ENCODE measurements at places on chromosomes 12 and 14.

- DNase-seq: no peak
Measured at GRCh38 chr12:46158501-46158900, 110.3 kb downstream of the SLC38A1 start.

DNA sequence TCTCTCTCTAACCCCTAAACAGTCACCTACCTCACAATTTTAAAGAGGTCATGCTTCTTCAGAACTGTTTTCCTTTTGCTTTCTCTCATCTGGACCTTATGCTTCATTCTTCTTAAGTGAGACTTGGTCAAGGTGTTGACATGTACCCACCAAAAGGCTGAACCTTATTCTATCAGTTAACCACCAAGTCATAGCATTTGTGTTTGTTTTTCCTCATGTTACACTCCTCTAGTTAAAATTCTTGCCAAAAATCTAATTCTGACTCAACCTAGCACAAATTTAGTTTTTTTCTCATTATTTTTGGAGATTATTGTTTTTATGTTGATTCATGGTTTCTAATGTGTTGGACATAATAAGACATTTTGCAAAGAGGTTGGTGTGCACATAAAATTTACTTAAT, 578.6 kb downstream of the SLC16A7 start:
- DNase-seq: no peak

- DNase-seq: no peak
Measured at GRCh38 chr14:93305725-93306418, 27.0 kb downstream of the BTBD7 start.

- no peak for DNase-seq
Measured at GRCh38 chr14:92847278-92847677, 53.2 kb downstream of the GOLGA5 start.

GRCh38 chr14:84804468-84804867, 725.5 kb upstream of the FLRT2 start:
- no peak for DNase-seq

- no peak for DNase-seq
Measured at GRCh38 chr12:7269273-7269672, 34.6 kb upstream of the ACSM4 start.

DNA sequence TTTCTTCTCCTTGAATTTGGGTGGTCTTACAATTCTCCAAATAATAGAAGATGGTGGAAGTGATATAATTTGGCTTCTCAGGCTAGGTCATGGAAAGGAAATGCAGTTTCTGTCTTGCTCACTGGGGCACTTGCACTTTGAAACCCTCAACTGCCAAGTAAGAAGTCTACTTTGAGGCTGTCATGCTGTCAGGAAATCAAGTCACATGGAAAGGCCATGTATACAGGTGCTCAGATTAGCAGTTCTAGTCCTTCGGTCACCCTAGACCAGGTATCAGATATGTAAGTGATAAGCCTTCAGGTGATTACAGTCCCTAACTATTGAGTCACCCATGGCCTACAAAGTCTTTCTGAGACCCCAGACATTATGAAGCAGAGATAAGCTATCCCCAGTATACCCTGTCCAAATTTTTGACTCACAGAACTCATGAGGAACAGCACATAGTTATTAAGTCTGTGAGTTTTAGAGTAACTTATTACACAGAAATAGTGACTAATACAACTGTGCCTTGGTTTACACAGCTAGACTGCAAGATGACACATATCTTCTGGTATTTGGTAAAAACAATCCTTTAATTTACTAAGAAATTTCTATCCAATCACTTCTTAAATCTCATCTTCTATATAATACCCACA, 26.3 kb upstream of the BBS10 start:
- no peak for DNase-seq

- no peak for DNase-seq
Measured at GRCh38 chr12:20865873-20866272, 55.4 kb downstream of the SLCO1B3 start.

Measured in CD4-positive, alpha-beta T cell treated with Interleukin-21 for 1 hour (primary cell).